Kasumi-1 (cell line): ENCODE measurements at places on chromosomes 7 and 10.

DNA sequence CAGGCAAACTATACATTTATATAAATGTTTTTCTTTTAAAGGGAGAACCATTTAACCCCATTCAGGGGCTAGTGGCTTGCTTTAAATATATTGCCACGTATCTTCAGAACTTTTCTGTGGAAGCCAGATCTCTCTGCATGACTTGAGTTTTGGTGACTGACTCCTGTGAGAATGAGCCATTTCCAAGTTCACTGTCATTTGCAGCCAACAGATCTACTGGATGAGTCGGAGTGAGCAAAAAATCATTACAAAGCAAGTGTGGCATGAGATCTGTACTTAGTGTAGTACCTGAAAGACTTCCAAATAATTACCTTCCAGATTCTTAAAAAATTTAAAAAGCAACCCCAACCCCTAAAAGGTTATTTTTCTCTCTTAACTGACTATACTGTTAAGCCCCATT, 45.6 kb downstream of the PDSS1 start:
- DNase-seq = no peak

DNA sequence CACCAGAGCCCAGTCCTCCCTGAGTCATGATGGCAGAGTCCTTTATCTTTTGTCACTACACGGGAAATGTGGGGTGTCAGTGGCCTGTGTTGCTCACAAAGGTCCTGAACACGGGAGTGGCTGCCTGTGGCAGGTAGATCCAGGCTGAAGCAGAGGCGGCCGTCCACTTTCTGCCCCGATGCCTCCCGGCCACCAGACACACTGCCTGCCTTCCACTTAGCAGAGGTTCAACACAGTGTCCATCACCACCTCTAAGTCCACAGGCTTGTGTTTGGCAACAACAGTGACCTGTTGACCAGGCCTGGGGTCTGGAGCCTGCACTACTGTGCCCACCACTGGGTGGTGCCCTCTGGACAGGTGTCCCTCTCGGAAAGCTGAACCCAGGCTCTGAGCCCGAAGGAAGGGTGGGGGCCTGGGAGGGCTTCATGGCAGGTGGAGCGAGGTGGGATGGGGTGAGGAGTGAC, 49.9 kb upstream of the CAMK2B start:
- DNase-seq = no peak

DNA sequence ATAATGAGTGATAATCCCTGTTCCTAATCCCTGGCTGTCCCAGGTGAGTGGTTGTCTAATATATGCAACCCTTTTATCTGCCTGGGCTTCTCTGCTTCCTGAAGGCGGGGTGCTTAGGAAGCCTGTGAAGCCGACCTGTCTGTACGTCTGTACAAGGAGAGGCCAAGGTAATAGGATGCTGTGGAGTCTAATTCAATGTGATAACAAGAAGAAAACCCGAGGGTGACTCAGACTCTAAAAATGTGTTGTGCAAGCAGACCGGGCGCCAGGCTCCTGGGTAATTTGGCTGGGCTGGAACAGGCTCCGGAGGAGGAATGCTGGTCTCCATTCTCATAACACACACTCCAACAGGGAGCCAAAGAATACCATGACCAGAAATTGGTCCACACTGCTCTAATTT, 43.6 kb downstream of the THNSL1 start:
- no peak for DNase-seq

- DNase-seq = no peak
Observed at GRCh38 chr10:110762849-110763211, 108.9 kb upstream of the PDCD4 start.

- no peak for DNase-seq
Observed at GRCh38 chr7:158816995-158817394, 12.3 kb downstream of the ESYT2 start.

DNA sequence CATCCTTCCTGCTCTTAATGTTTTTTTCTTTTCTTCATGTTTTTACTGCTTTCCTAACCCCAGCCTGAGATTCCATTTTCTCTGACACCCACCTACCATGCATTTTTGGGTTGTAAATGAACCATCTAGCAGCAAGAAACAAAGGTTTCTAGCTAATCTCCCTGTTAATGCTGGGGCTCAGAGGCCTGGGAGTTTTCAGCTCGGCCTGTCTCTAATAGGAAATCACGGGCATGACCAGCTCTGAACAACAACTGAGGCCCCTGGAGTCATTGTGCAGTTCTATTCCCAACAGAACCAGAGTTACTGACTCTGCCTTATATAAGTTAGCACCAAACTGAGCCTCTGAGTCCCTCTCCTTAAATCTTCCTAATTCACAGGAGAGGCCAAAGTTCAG, 134.8 kb downstream of the CFAP58 start:
- no peak for DNase-seq

DNA sequence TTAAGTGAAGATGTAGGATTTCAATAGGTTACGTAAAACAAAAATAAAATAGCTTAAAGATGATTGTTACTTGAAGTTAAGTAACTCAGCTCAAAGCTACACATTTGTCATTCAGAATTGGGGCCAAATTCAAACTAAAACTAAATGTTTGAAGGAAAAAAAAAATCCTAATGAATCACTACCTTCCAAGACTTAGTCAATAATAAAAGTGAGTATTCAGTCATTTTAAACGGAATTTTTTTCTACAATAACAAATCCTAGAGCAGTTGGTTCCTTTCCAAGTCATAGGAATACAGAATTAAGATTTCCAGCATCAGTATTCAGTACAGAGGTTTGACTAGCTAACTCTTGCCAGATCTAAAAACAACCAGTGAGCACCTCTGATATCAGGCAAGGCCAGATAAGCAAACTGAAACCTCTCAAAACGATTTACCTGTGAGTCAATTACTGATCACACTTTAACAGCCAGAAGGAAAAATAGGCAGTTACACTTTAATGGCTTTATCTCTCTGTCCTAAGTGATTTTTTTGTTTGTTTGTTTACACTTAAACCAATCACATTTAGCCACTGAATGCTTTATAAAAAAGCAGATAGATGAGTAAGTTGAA, 669.8 kb upstream of the ANKRD30A start:
- DNase-seq = no peak

GRCh38 chr10:49606981-49607535, 3.1 kb upstream of the SLC18A3 start:
- DNase-seq = peak; percentile 99

- DNase-seq = no peak
Observed at GRCh38 chr7:29126804-29127203, 19.5 kb downstream of the CPVL start.

- peak; percentile 88 for DNase-seq
Observed at GRCh38 chr7:36487756-36488336, 98.2 kb downstream of the ANLN start.

- no peak for DNase-seq
Observed at GRCh38 chr7:151275813-151276577, 27.5 kb upstream of the SMARCD3 start.

DNA sequence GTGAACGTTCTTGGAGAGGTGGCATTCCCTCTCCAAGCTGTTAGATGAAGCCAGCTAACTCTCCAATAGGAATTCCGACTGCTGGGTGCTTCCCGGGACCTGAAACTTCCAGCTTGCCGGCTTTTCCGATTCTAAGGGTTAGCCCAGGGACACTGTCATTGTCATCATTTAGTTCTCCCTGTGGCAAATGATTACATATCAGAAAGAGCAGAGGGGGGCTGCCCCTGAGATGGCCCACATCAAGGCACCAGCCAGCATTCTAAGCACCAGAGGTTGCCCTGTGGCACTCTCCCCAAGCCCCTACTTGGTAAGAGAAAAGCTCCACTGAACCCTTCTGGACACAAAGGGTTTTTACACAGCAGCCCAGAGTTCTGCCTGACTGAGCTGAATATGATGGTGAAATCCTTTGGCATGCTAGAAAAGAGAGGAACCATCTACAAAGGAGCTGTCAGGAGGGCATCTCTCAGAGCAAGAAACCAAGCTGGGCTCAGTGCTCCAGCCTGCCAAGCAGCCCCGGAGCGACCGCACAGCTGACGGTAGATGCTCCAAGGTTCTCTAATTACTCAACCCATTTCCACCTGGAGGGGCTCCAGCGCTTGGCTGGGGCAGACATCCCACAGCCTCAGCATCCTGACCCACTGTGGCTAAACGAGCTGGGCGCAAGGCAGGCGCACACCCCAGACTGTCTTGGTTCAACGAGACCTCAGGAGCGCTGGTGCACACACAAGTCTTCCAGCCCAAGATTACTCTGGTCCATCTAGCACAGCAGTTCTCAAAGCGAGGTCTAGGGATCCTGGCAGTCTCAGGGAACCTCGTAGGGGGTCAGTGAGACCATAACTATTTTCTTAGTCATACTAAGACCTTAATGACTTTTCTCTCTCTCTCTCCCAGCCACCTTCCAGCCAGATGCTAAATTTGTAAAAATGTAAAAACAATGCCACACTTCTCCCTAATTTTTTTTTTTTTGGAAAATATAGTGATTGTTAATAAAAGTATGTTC, 160.5 kb downstream of the GFRA1 start:
- DNase-seq = no peak

- no peak for DNase-seq
Observed at GRCh38 chr7:742791-743190, 15.7 kb upstream of the PRKAR1B start.

DNA sequence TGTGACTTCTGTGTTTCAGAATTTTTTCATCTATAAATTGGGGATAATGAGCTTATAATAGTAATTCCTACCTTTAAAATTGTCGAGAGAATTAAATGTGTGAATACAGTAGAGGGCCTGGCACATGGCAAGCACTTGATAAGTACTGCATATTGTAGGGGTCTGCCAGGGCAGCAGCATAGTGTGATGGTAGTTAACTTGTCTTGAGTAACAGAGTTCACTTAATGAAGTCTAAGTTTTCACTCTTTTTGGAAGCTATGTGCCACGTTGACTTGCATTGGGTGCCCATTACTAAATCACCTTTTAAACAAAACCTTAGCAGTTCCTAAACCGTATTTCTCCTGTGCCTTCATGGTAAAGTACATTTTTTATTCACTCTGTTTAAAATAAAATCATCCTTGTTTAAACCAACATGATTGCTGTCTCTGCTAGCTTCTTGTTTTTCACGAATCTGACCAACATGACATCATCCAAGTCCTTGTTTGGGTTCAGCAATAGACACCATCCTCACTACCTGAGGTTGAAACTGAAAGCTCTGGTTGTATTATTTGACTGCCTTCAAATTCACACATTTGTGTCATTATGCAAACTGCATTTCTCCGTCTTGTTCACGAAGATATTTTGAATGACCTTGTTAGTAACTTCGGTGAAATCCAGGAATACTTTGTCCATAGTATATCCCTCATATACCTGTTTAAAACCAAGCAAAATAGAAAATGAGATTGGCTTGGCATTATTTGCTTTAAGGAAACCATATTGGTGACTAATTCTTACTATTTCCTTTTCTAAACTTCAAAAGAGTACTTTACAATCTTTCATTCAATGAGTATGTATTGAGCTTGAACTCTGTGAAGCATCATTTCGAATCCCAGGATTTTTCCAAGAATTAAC, 340.2 kb downstream of the SUGCT start:
- no peak for DNase-seq

DNA sequence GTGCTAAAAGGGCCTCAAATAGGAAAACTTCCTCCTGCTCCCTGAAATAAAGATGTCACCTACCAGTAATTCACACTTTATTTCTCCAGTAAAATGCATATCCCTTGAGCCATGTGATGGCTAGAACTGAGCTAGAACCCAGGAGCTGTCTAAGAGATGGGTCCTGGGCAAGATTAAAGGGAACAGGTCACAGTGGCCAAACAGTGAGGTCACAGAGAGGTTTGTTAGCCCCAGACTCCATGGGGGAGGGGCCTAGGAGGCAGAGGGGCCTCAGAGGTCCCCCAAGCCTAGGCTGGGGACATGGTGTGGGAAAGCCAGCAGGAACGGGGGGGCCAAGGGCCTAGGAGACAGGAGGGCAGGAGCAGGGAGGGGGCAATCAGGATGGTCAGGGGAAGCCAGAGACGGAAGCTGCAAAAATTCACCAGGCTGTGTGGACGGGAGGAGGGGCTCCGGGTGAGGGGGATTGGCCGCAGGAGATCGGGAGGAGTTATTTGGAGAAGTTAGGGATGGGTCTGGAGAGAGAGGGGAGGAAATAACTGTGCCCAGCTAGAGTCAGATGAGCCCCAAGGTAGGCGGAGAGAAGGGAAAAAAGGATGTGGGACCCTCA, 3.3 kb downstream of the FBXO24 start:
- DNase-seq = no peak

DNA sequence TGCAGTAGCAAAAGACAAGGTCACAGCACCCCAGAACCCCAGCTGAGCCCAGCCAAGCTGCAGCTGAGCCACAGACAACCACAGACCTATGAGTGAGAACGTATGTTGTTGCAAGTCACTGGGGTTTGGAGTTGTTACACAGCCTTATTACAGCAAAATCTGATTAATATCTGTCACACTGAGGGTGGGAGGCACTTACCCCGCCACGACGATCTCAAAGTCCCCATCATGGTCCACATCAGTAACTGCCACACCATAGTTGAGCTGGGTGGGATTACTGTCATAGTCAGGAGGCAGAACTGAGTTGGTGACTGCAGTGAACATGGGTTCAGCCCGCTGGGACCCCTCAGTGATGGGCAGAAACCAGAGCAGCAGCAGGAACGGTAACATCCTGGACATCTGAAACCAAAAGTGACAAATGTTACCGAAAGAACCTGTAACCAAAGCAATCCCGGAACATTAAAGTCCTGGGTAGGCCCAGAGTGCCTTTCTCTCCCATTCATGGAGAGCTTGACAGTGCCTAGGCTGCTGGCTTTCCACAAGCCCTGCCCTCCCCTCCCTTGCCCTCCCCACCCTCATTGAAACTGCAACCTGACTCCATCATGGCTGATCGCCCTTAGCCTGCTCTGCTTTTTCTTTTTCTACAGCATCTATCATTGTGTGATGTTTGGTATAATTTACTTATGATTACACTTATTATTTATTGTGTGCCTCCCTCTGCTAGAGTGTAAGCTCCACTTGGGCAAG, 19.3 kb downstream of the CRTAC1 start:
- no peak for DNase-seq

GRCh38 chr10:4196771-4197390, 411.9 kb upstream of the KLF6 start:
- peak; percentile 39 for DNase-seq
